ENCODE measurements at places on chromosomes 12 and 14. TPM values are rescaled to one million over a fixed set of nuclear protein-coding genes. Genes with fewer than 3 reads are reported as not detected.
A peak's percentile ranks its signal among the peaks of the same experiment; 100 is the strongest.

DNA sequence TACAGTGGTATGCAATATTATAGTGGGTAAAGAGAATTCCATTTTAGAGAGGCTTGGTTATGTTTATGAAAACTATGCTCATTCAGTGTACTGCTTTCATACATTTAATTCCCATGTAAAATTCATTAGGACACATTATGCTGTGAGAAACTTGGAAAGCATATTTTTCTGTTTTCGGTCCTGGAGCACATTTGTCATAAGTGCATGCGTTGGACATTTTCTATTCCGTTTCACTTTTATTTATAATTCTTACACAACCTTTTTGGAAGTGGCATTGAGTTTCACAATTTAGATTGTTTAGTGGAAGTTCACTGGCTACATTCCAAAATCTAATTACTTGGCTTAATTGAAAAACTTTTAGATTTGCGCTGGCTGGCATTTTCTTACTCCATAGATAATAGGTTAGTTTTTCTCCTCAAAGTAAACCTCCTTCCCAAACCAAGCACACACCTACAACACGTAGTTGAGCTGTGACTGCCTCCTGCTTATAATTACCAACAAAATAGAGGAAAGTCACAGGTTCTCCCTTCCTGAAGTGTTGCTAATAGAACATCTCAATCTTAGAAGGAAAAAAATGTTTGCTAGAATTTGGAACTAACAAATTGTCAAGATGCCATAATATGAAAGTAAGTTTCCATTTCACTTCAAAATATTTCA lies 938.5 kb downstream of the TRHDE start:
- DNase-seq = no peak

- DNase-seq = no peak
These were observed 25.4 kb downstream of the PLXNC1 start for GRCh38 chr12:94173660-94174265.

The CDKN3 gene
- 19.1 TPM for total RNA-seq

The AHNAK2 gene
- total RNA-seq = 21.5 TPM

DNA sequence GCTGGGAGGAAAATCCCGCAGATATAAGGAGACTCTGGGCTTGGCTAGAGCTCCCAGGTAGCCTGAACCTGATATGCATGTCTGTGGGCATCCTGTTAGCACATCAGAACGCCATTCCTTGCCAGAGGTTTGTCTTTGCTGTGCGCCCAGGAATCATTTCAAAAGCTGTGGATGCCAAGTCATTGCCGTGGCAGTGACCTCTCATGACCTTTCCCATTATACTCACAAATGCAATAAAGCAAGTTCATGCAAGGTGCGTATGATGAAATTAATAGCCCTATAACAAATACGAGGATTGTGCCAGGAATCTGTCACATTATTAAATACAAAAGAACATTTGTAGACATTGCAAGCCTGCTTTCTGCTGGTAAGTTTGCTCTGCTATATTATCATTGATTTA lies 229.1 kb upstream of the PELI2 start:
- no peak for DNase-seq

- no peak for DNase-seq
These were observed 146.3 kb downstream of the PDE3A start for GRCh38 chr12:20514598-20514997.

GRCh38 chr12:11836282-11837151 lies 187.0 kb downstream of the ETV6 start:
- no peak for DNase-seq

DNA sequence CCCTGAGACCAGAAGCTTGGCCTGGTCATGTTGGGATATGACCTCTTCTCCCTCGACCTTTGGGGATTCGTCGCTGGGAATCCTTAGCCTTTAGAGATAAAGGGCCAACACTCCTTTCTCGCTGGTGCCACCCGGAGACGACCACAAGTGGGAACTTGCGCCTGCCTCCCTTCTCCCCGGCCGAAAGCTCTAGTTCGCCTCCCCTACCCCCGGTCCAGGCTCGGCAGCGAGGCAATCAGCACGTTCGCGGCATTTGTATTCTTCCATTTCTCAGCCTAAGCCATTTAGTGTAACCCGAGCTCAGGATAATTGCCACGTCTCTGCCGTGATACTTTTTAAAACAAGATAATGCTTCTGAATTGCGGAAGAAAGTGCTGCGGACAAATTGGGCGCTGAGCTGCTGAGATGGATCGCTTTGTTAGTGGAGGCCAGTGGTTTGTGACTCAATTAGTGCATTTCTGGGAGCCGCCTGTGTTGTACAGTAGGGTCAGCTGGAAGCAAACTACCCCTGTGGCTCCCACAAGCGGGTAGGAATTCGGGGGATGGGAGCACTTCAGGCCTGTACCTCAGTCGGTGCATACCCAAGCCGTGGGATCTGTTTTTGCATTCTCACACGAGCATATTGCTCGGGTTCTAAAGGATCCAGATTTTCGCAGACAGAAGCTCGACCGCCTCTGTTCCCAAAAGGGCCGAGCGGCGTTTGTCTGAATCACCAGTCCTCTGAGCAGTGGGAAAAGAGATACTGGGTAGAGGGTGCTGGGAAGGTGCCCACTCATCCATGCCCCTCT lies 6.8 kb upstream of the SIX1 start:
- DNase-seq = no peak

GRCh38 chr12:38884666-38885065 lies 20.7 kb downstream of the CPNE8 start:
- DNase-seq = no peak

- no peak for DNase-seq
These were observed 92.6 kb downstream of the RFLNA start for GRCh38 chr12:124387528-124387911.

DNA sequence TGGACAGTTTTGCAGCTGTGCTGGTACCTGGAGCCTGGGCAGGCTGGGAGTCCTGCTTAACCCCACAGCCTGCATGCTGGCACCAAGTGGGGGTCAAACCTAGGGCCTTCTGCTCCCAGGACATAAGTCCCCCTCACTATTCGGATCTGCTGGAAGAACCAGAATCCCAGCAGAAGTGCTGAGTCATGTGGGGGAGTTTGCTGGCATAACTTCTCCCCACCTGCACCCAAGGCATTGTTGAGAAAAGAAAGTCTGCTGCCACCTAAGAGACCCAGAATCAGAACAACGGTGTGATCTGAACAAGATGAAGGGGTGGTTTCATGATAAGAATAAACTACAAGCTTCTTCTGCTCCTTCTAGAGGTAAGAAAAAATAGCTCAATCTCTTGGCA lies 102.7 kb downstream of the RBM19 start:
- DNase-seq = no peak

The ZC2HC1C gene
- 3.2 TPM for total RNA-seq

- peak; percentile 45 for DNase-seq
These were observed 81.6 kb upstream of the MANSC4 start for GRCh38 chr12:27861428-27862167.

- no peak for DNase-seq
These were observed 77.5 kb upstream of the EEA1 start for GRCh38 chr12:93006471-93007208.

GRCh38 chr14:89425931-89426330 lies 8.9 kb upstream of the FOXN3 start:
- DNase-seq = no peak

DNA sequence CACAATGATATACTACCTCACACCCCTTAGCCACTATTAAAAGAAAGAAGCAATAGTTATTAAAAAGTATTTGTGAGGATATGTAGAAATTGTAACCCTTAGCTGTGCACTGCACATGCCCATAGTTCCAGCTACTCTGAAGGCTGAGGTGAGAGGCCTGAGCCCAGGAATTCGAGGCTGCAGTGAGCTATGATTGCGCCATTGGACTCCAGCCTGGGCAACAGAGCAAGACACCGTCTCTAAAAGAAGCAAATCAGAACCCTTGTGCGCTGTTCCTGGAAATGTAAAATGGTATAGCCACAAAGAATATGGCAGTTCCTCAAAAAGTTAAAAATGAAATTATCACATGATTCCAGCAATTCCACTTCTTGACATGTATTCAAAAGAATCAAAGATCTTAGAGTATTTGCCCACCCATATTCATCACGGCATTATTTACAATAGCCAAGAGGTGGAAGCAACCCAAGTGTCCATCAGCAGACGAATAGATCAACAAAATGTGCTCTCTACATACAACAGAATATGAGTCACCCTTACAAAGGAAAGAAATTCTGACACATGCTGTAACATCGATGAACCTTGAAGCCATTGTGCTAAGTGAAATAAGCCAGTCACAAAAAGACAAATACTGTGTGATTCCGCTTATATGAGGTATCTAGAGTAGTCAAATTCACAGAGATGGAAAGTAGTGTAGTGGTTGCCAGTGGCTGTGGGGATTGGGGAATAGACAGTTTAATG lies 23.7 kb upstream of the YLPM1 start:
- DNase-seq = no peak

The PLEKHD1 gene
- total RNA-seq = 0.10 TPM

DNA sequence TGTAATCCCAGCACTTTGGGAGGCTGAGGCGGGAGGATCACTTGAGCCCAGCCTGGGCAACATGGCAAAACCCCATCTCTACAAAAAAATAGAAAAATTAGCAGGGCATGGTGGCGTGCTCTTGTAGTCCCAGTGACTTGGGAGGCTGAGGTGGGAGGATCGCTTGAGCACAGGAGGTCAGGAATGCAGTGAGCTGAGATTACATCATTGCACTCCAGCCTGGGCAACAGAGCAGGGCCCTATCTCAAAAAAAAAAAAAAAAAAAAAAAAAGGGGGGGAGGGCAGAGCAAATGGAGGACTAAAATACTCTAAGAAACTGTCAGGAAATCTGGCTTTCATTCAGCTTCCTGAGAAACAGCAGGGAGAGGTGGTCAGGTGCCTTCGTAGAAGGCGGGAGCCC lies 31.7 kb upstream of the TSPAN9 start:
- DNase-seq = no peak

- peak; percentile 94 for DNase-seq
These were observed 2.7 kb downstream of the ASPG start for GRCh38 chr14:104087981-104088850.

DNA sequence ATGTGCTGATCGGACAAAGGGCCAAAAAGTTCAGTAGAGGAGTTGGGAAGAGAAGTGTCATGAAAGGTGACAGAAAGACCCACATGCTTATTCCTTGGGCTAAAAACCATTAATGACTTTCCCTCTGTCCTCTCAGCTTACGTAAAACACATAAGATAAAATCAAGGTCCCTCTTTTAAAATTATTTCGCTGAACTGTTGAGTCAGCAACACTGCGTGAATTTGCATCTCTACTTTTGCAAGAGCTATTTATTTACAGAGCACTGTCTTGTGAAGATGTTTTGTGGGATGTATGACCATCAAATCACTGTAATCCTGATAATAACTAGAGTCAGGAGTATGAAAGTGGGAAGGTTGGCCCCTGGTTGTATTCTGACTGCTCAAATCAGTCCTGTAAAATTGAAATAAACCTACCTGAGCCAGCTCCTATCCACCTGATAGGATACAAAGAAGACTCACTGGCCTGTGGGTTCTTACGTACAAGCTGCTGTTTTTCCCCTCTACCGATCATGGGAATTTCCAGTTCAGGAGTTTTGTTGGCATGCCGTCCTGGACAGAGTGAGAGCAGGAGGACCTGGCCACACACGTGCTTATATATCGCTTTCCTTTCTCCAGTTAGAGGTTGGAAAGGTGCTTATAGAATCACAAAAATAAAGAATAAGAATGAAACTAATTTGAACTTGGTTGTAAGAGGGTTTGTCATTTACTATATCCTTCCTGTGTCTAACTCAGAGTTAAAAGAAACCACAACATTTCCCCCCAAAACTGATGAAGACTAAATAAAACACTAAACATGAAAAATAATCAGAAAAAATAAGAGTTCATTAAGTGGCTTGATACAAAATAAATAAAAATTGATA lies 42.9 kb downstream of the IFNG-AS1 start:
- DNase-seq = no peak

GRCh38 chr14:32567543-32568384 lies 238.7 kb downstream of the AKAP6 start:
- no peak for DNase-seq

- no peak for DNase-seq
These were observed 182.3 kb downstream of the GALC start for GRCh38 chr14:87810711-87811110.

The RFLNA gene
- total RNA-seq = 44.8 TPM

DNA sequence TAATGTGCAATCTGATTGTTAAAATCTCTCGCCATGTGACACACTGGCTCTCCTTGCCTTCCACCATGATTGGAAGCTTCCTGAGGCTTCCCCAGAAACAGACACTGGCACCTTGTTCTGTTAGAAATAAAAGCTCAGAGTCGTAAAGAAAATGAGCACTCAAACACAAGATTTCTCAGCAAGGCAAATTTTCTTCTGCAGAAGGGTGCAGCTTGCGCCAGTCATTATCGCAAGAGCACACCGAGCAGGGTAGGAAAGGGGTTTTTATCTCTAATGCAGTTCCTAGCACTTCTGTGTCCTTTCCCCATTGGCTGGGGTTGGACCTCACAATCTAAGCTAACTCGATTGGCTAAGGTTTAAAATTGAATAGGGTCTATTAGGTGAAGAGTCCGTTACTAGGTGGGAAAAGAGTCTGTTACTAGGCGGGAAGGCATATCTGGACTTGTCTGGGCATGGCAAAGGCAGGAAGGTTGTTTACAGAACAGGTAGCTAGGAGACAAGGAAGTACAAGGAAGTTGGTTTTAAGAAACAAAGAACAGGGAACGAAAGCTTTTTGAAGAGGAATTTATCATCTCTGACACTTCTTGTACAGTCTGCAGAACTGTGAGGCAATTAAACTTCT lies 62.6 kb upstream of the BICD1 start:
- no peak for DNase-seq

DNA sequence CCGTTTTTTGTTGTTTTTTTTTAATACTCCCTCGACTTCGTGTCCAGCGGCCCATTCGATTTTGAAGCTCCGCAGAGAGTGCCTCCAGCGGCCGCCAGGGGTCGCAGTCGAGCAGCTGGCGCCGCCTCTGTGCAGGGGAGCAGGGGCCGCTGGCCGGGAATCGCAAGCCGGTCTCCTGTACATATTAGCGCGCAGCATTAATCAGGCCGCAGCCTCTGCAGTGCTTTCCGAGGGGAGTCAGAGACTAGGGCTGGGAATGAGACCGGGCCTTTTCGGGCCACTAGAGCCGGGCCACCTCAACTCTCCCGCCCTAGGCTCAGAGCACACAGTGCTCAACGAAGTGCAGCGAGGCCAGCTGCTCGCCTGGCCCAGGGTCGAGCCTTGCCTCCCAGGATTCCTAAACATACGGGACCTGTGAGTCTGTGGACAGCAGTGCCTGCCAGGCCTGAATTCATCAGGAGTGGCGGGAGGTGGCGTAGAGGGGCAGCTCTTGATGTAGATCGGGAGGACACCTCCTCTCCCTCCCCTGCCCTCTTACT lies 81.8 kb downstream of the EMP1 start:
- DNase-seq = peak; percentile 59

GRCh38 chr12:122849352-122850047 lies 14.2 kb downstream of the HIP1R start:
- no peak for DNase-seq

DNA sequence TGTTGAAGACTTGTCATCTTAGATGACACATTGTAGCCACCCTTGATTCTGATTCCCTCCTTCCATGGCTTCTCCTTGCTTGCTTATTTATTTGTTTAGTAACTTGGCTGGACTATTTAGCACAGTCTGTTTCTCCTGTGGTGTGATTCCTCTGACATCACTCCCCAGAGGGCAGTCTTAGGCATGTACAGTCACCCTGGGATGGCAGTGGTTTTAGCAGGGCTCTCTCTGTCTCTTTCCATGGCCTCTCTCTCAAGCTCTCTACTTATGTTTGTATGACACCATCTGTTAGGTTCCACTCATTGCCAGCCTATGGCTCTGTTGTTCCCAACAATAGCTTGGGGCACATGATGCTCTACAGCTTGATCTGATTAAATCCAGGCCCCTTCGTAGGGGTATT lies 158.3 kb downstream of the ADGRD1 start:
- DNase-seq = no peak

- DNase-seq = no peak
These were observed 80.4 kb downstream of the LIN7A start for GRCh38 chr12:80857311-80857710.

GRCh38 chr14:90780519-90780918 lies 35.7 kb downstream of the TTC7B start:
- no peak for DNase-seq
